ENCODE measurements at places on chromosomes 1 and 21. TPM values are rescaled to one million over a fixed set of nuclear protein-coding genes. Genes with fewer than 3 reads are reported as not detected.

DNA sequence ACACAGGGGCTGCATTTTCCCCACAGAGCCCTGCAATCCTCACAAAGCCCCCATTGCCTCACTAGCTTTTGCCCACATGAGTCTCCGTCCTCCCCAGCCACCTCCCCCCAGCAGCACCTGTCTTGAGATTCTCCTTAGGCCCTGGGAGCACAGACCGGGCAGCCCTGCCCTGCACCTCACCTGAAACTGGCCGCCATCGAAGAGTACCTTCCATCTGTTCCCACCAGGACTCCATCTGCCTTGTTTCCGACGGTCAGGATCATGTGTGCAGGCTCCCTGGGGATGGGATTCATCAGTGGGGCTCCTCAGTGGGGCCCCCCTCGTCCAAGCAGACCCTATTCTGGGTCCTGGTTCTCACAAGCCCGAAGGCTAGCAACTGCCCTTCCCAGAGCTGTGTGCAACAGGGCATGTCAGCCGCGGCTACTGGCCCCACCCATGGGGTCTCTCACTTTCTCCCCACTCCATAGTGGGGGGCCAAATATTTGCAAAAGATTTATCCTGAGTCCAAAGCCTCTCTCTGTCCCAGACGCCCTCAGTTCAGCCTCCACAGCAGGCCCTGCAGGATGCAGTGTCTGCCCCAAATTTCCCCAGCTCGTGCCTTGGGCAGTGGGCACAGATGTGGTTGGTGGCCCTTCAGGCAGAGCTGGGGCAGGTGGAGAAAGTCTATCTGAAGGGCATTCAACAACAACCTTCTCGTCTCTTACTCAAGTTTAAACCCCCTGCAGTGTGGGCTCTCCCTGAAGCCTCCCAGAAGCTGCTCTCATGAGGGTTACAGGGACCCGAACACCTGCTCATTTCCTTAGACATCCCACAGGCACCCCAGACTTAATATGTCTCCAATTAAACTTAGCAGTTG is 4.8 kb downstream of the PDZK1IP1 start:
- H3K27ac ChIP-seq = no peak overlapping the region
- no peak overlapping the region for H3K4me3 ChIP-seq
- H3K4me1 ChIP-seq = no peaks in the 10 kb centered on the region
- no peaks in the 10 kb centered on the region for H3K36me3 ChIP-seq

DNA sequence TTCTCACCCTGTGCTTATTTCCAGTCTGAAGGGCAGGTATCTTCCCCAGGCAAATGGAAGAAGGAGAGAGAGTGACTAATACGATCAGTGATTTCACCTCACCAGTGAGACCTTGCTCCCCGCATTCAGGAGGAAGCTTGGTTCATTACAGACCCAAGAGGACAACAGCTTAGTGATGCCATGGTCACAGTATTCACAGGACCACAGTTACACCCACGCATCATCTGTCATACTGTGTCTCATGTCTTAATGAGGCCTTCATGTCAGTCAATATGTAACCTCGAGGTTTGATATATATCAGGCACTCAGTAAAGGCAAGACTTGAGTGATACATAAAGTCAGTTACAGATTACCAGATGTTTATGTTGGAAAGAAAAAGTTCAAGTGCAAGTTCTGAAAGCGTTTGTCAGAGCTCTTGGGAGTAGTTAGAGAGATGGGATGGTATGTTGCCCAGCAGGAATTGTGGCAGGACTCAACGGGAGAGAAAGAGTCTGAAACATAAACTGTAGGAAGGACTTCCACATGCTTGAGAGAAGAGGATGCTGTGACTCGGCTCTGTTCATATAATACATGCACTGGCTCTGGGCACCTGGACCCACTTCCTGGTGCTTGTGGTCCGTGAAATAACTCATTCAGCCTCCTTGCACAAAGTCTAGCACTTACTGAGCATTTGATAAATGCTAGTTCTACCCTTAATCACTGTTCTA is 33.3 kb downstream of the GNPAT start:
- no peak for DNase-seq
- H3K27me3 ChIP-seq = no peaks in the 10 kb centered on the region
- H3K4me1 ChIP-seq = no peaks in the 10 kb centered on the region
- no peak overlapping the region for H3K27ac ChIP-seq

- peaks cover 17% of the 10 kb centered on the region for H3K36me3 ChIP-seq
- H3K4me3 ChIP-seq = no peak overlapping the region
- peaks cover 46% of the 10 kb centered on the region for H3K4me1 ChIP-seq
- no peak for DNase-seq
Measured at GRCh38 chr1:161163793-161164192, 2.4 kb upstream of the PPOX start.

Gene CLCN6
- 14.8 TPM for total RNA-seq

Gene FMN2
- not detected for total RNA-seq

Gene LDLRAD1
- total RNA-seq = not detected

Gene VWA5B1
- total RNA-seq = 0.43 TPM

Gene KCNK1
- 42.3 TPM for total RNA-seq

Gene COL6A1
- total RNA-seq = 201 TPM

Gene IRF6
- total RNA-seq = 30.4 TPM

Gene OXCT2
- 4.9 TPM for total RNA-seq

All from right atrium auricular region (tissue), 2 donors.